ENCODE measurements at places on chromosomes 2 and 18.

- DNase-seq: no peak
Observed at GRCh38 chr2:100971221-100971620, 30.9 kb upstream of the RPL31 start.

DNA sequence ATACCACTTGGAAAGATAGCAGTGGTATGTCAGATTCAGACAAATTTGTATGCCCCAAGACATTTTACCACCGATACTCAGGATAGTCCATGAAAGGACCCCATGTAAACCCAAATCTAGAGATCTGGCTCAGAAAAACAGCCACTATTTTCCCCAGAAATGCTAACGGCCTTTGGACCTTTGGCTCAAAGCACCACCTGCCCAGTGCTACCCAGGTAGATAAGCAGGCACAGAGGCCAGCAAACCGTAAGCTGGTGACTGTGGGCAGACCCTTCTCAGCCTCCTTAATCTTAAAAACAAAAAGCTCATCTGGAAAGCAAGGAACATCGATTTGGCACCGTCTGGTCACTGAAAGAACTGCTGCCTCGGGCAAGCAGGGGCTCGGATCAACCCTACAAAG lies 61.4 kb upstream of the GREB1L start:
- no peak for DNase-seq

- DNase-seq: no peak
Observed at GRCh38 chr2:177229442-177230242, 17.0 kb downstream of the HNRNPA3 start.

DNA sequence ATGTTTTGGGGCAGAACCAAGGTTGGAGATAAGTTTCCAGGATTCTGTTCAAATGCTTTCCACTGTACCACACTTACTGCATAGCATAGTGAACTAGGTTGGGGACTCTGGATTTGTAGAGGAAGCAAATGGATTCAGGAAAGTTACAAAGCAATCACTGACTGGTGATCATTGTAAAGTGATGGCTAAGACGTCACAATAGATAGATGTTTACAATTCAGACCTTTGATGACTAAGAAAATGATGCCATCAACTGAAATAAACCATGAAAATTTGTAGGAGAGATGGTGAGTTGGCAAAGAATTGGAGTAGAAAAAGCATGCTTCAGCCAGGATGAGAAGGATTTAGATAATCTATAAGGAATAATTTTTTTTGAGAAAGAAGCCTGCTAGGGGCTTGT lies 178.0 kb downstream of the UBE2E3 start:
- DNase-seq: no peak

DNA sequence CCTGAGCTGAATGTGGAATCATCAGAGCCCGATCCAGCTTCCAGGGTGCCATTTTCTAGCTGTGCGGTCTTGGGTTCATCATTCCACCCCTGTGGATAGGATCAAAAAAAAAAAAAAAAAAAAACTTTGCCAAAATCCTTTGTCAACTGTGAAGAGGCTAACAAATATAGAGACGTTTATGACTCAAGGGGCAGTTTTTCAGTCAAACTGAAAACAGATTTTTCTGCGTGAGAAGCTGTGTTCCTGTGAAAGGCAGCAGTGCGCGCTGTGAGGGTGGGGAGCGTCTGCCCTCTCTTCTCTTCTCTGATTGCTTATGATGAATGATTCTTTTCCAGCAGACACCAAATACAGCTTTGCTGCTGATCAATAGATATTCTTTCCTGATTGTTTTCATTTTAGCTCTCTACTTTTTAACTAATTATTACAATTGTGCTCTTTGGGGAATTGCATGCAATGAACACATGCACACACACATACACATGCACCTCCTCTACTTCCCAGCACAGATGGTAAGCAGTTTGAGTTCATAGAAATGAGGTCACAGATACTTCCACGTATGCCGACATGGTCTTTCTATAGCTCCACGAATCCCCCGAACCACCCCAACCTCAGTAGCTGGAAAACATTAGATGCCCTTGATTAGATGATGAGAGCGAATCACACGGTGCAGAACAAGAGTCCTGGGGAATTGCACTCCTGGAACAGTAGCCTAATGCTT lies 175.4 kb downstream of the NRP2 start:
- no peak for DNase-seq

- no peak for DNase-seq
Observed at GRCh38 chr2:32711908-32712501, 84.2 kb downstream of the TTC27 start.

DNA sequence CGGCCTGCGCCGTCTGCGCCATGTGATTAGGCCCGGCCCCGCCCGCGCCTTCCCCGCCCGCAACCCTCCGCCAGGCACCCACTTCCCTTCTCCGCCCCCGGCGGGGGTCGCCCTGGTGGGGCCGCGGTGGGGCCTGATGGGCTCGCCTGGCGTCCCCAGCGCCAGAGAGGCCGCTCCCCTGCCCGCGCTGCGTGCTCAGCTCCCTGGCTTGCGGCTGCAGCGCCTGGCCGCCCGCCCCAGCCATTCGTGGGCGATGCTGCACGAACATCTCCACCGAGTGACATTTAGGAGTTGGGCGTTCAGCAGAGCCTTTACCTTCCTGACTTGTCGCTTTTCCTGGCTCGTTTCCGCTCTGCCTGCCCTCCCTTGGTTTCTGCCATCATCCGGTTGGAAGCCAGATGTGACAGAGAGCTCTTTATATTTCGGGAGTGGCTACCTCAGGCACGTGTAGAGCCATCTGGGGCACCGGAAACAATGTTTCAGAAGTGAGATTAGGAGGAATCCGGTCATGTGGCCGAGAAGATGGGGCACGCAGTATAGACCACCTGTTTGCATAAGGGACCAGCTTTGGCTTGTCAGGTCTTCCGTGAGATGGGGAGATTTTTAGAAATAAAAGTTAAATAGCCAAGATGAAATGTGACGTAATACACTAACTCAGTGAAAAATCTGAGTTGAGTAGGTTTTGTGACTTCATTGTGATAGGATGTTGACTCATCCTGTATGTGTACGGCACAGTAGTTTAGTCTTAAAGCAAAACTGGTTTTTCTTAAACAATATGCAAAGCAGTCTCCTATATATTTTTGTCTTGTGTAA lies 1.2 kb downstream of the GLS start:
- DNase-seq: peak; percentile 68

- peak; percentile 82 for DNase-seq
Observed at GRCh38 chr2:39696838-39697237, 31.1 kb downstream of the TMEM178A start.

- DNase-seq: no peak
Observed at GRCh38 chr18:3162181-3162580, 57.6 kb downstream of the MYOM1 start.

- peak; percentile 38 for DNase-seq
Observed at GRCh38 chr18:23900994-23901393, 113.6 kb upstream of the TTC39C start.

DNA sequence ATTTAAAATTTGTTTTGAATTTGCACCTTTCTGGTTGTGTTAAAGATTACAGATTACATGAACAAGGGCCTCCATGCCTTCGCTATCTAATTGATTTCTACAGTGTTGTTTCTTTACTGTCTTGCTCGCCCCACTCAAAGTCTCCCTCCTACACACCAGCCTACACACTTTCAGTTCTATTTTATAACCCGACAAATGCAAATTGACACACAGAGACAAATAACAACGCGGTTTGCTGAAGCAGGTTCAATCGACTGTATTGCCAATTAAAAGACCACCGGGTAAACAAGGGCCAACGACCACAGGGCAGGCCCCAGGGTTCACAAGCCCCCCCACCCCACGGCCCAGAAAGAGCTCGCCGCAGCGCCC lies 869 bp downstream of the STARD7 start:
- no peak for DNase-seq

DNA sequence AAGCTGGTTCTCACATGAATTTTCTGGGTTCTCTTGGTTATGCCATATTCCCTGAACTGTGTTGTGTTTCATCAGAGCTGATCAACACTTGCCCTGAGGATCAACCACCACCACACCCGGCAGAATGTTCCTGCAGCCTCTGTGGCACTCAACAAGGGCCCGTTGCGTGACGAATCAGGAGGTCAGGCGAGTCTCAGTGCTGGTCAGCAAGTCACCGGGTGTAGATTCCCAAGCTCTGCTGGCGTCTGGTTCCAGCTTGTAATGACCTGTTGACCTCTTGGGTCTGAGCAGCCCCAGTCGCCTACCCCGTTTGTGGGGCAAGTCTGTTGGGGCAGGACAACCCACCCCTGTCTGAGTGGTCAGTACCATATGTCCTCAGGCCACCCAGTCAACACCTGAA lies 46.0 kb downstream of the ADCY3 start:
- DNase-seq: no peak

GRCh38 chr2:100813527-100813926 lies 6.4 kb upstream of the NPAS2 start:
- DNase-seq: no peak

GRCh38 chr2:170214309-170214948 lies 36.5 kb downstream of the MYO3B start:
- no peak for DNase-seq

- no peak for DNase-seq
Observed at GRCh38 chr2:10507106-10507505, 59.0 kb upstream of the ODC1 start.

GRCh38 chr18:36468161-36468560 lies 170.6 kb downstream of the FHOD3 start:
- DNase-seq: no peak

DNA sequence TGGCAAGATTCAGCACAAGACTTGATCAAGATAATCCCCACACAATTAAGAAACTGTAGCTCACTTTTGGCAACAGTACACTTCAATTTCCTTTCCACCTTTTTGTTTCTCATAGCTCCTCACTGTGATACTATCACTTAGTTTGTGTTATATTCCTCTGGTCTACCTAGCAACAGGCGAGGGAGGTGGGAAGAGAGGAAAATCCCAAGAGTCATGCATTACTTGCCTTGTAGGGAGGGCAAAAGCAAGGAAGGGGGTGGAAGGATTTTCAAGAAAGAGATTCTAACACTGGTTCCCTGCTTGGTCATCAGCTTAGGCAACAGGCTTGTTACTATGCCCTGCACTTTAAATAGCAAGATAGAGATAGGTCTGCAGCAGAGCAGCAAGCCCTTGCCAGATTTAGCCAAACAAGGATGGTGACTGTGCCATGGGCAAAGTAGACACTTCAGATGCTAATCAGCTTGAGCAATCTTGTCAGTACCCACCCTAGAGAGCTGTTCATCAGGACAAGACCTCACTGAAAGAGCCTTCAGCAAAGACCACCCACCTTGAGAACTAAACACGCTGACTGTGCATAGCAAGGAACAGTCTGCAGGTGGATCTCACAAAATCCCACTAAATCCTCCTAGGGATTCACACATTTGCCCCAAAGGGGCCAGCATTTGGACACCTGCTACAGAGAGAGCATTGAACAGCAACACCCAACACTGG lies 134.6 kb downstream of the MBD2 start:
- DNase-seq: peak; percentile 16

GRCh38 chr2:69251943-69252342 lies 135.1 kb downstream of the GFPT1 start:
- DNase-seq: no peak

- DNase-seq: no peak
Observed at GRCh38 chr2:145530653-145531052, 1010.7 kb upstream of the ZEB2 start.

DNA sequence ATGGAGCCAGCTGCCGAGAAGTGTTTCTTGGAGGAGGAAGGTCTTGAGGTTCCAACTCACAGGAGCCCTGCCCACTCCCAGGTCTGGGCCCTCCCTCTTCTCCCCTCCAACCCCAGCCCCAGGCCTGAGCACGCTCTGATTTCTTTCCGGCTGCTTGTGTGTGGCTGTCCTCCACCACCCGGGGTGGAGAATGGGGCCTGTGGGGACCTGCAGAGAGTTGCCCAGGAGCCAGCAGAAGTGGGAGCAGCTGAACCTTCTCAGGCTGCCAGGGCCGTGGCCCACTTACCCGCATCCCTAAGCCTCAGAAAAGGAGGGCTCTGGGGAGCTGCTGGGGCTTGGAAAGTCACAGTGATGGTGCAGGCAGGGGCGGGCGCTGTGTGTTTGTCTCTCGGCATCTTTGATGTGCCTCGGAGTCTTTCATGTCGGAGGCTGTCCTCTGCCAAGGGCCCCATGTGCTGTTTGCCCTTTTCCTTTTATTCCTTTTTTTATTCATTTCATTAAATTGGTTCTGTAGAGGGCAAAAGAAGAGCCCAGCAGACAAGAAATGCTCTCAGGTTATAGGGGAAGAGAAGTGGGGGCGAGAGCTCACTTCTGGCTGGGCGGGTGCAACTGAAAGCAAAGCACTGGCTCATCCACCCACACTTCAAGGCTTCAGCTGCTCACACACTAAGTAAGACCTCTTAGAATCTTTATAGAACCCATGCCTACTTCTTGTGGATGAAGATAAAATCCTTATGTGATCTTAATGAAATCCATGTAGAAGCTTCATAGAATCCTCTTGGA lies 52.5 kb downstream of the SDC1 start:
- DNase-seq: no peak

DNA sequence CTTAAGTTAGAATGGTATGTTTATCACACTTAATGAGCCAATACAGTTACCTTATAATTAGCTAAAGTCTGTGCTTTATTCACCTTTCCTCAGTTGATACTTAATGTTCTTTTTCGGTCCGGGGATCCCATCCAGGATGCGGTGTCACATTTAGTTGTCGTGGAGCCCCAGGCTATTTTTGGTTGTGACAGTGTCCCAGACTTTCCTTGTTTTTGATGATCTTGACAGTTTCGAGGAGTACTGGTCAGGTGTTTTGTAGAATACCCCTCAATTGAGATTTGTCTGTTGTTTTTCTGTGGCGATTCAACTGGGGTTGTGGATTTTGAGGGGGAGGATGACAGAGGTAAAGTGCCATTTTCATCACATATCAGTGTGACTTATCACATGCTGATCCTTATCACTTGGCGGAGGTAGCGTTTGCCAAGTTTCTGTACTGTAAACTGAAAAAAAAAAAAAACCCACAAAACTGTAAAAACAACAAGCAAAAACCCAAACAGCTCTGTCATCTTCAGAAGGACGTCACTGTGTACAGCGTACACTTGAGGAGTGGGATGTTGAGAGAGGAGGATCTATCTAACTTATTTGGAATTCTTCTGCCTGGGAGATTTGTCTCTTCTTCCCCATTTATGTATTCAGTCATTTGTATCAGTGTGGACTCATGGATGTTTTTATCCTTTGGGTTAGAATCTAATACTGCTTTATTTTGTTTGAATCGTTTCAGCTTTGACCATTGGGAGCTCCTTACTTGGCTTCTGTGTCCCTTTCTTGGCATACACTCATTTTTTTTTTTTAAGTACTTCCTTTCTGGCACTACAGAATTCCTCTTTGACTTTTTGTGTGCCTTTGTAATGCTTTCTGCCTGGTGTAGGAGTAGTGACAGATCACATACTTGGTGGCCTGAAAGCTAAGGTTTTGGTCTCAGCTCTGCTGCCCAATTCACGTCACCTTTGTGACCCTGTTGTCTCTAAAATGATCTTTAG lies 68.1 kb downstream of the FMNL2 start:
- DNase-seq: peak; percentile 31

All from astrocyte of the hippocampus (primary cell).